ENCODE measurements at places on chromosomes 12 and 14. TPM values are rescaled to one million over a fixed set of nuclear protein-coding genes. Genes with fewer than 3 reads are reported as not detected.

DNA sequence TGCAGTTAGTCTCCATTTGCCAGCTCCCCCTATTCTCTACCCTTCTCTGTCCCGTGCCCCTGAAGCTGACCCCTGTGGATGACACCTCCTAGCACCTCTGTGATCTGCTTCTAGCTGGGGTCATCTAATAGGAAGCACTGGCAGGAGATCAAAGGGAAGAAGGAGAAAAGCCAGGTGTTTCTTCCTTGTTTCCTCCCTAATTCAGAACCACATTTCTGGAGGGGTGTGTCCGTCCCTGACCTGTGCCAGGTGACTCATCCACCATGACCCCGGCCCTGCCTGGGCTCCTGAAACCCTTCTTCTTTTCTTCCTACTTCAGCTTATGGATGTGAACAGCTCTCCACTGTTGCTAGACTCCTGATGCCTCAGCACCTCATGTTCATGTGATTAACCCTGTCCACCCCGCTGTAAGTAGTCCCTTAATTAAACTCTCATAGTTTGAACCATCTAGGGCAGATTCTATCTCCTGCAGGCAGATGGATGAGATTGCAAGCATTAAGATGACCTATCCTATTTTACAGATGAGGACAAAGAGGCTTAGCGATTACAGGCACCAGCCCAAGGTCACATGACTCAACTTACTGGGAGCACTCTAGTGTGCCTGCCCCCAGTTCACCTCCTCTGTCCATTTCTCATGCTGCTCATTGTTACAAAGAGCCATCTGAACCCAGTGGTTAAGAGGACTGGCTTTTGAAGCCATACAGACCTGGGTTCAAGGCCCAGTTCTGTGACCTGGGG is 770.5 kb downstream of the MED13L start:
- no peak for DNase-seq
- H3K36me3 ChIP-seq = no peaks in the 10 kb centered on the region
- peaks cover 5% of the 10 kb centered on the region for H3K27me3 ChIP-seq
- no peaks in the 10 kb centered on the region for H3K4me1 ChIP-seq
- H3K27ac ChIP-seq = no peak overlapping the region
- no peak overlapping the region for H3K4me3 ChIP-seq

GRCh38 chr12:24725616-24726015 is 223.3 kb downstream of the BCAT1 start:
- no peak overlapping the region for H3K27ac ChIP-seq
- no peak overlapping the region for H3K4me3 ChIP-seq
- no peak for DNase-seq
- H3K36me3 ChIP-seq = no peaks in the 10 kb centered on the region
- H3K4me1 ChIP-seq = peaks cover 14% of the 10 kb centered on the region

DNA sequence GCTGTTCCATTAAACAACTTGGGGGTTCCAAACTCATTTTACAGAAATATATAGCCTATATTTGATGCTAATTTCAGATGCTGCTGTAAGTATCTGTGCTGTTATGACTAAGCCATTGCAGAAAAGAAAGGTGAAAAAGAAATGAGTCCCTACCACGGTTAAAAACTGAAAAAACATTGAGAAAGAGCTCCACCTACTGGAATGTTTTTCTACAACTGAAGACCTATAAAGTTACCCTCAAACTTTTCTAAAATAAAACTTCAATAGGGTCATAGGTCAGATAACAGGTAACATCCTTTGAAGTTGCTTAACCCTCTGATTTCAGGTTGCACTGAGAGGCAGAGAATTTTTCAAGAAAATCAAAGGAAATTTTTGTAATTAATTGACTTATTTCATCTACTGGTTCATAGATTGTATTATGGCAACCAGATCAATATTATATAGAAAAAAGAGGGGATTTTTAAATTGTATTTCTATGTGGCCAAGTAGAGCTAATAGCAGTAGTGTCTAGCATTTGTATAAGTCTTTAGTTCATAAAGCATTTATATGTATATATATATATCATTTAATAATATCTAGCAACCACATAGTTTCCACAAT is 279.9 kb downstream of the RPS29 start:
- H3K4me3 ChIP-seq = no peak overlapping the region
- H3K36me3 ChIP-seq = no peaks in the 10 kb centered on the region
- DNase-seq = no peak

GRCh38 chr12:118327391-118327790 is 45.3 kb downstream of the TAOK3 start:
- H3K36me3 ChIP-seq = peaks cover 25% of the 10 kb centered on the region
- no peak overlapping the region for H3K27ac ChIP-seq
- H3K4me1 ChIP-seq = peaks cover 33% of the 10 kb centered on the region

DNA sequence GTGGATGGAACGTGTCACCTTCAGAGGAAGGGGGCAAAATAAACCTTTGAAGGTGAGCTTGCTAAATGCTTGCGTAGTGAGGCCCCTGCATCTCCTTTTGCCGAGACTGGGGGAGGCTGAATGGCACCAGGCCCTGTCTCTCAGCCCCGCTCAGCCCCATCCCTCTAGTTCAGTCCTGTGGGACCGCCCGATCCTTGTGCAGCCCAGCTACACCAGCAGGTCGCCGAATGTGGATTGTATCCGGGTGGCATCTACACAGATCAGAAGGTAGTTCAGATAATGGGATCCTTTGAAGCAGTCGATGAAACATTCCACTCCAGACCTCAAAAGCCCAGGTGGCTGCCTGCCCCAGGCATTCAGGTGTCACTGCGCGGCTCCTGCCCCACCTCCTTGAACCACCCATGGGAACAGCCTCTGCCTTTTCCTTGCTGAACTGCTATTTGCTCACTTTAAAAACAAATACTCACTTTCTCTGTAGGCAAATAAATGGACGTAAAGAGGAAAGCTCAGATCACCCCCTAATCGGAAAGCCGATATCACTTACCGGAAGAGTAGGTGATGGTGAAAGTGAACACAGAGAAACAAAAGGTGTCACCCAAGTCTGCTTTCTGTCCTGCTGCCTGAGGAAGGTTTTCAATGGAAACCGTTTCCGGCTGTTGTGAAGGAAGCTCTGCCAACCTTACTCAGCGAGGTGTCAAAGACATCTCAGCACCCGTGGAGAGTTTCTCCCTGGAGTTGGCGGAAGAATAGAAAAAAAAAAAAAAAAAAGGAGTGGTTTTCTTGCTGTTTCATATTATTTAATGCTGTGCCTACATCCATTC is 100.3 kb upstream of the NCOR2 start:
- no peak overlapping the region for H3K4me3 ChIP-seq
- no peak for DNase-seq
- H3K27me3 ChIP-seq = no peaks in the 10 kb centered on the region
- H3K4me1 ChIP-seq = no peaks in the 10 kb centered on the region

The KRT7 gene
- 6.5 TPM for total RNA-seq
